Activated naive CD8-positive, alpha-beta T cell treated with anti-CD3 and anti-CD28 coated beads, Interleukin-2, amount 50 U/mL, for 24 hours (primary cell): ENCODE measurements at places on chromosomes 2 and 18.

- no peak for DNase-seq
- H3K27me3 ChIP-seq = no peaks in the 10 kb centered on the region
- H3K4me3 ChIP-seq = no peak overlapping the region
- no peak overlapping the region for H3K27ac ChIP-seq
- H3K36me3 ChIP-seq = no peaks in the 10 kb centered on the region
Measured at GRCh38 chr2:128413014-128413717, 94.5 kb upstream of the HS6ST1 start.

GRCh38 chr2:171814883-171815282 lies 79.2 kb downstream of the SLC25A12 start:
- H3K27ac ChIP-seq = no peak overlapping the region
- H3K4me3 ChIP-seq = no peak overlapping the region
- no peaks in the 10 kb centered on the region for H3K4me1 ChIP-seq
- H3K36me3 ChIP-seq = peaks cover 9% of the 10 kb centered on the region
- no peak for DNase-seq

DNA sequence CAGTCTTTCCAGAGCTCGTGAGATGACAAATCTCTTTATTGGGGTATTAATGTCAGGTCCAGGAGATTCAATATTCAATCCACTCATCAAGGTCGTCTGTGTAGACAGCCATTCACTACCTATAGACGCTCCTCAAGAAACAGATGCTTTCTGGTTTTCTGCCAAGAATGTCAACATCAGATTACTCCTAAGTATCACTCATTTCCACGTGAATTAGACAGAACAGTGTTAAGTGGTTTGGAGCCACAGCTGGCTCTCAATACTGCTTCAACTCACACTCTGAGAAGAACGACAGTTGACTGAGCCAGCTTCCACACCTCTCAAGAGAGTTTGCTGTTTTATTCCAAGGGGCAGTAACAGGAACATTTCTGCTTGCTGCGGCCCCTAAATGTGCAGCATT lies 113.5 kb upstream of the NEDD4L start:
- no peaks in the 10 kb centered on the region for H3K36me3 ChIP-seq
- no peak overlapping the region for H3K27ac ChIP-seq
- peaks cover 7% of the 10 kb centered on the region for H3K4me1 ChIP-seq
- H3K27me3 ChIP-seq = peaks cover 2% of the 10 kb centered on the region
- H3K4me3 ChIP-seq = no peak overlapping the region
- no peak for DNase-seq

GRCh38 chr2:168801961-168802858 lies at the start of gene NOSTRIN:
Gene NOSTRIN, plus strand, starts transcription at chr2:168802637. Its CDS starts 10 bp downstream, at chr2:168802647.
- no peak within 1 kb of the TSS for H3K27ac ChIP-seq
- DNase-seq = no peak
- no peaks in the 10 kb centered on the region for H3K27me3 ChIP-seq
- no peaks in the 10 kb centered on the region for H3K4me1 ChIP-seq
- no peak within 1 kb of the TSS for H3K4me3 ChIP-seq

DNA sequence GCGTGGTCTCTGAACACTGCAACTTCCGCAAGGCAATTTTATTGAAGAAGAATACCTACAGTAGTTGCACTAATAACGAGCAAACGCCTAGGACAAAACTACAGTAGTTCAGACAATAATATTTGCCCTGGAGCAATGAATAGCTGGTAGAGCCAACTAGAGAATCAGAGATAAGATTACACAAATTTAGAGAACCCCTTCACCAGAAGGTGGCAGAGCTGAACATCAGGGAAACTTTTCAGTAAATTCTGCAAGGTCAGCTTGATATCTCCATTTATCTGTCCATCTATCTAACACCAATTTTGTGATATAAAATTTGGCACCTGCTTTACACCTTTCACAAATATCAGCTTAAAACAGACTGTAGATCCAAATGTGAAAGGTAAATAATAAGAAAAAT lies 43.8 kb downstream of the CDH19 start:
- H3K4me3 ChIP-seq = no peak overlapping the region
- H3K27ac ChIP-seq = no peak overlapping the region
- H3K27me3 ChIP-seq = no peaks in the 10 kb centered on the region
- no peaks in the 10 kb centered on the region for H3K4me1 ChIP-seq
- H3K36me3 ChIP-seq = no peaks in the 10 kb centered on the region

DNA sequence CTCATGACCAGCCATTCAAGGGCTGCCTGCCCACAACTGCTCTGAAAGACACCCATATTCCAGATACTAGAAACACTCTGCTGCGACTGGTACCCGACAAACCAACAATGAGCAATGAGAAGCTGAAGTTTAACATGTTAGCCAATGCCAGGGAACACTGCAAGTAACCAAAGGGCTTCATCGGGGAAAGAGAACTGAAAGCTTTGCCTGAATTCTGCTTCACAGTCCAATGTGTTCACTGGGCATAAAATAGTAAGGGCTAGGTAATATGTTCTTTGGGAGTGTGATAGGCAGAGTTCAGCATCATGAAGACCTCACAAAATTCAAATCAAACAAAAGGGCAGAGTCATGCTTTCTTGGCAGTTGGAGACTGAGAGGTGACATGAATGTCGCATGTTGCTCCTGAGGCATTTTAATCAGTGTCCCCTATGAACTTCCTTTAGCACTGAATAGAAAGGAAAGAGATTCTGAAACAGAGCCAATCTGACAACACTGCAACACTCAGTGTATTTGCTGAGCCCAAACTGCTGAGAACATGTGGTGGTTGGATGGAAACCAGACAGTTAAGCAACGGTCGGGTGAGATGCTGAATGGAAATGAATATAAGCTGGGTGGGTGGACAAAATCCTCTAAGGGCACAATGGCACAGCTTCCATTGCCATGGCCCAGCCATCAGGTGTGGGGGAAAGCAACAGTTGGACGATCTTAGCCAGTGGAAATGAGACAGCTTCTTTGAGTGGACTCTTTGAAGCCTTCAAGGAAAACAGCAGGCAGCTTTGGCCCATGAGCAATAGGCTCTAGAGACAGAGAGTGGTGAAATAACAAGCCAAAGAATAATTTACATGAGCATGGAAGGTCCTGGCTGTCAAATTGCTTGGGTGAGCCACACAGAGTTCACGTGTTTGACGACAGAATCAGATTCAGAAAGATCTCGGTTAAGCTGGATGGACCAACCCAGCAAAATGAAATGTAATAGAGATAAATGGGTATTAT lies 277.5 kb downstream of the AFF3 start:
- H3K36me3 ChIP-seq = no peaks in the 10 kb centered on the region
- H3K4me1 ChIP-seq = peaks cover 25% of the 10 kb centered on the region
- DNase-seq = no peak
- no peaks in the 10 kb centered on the region for H3K27me3 ChIP-seq
- no peak overlapping the region for H3K4me3 ChIP-seq

GRCh38 chr2:213034585-213034984 lies 116.8 kb downstream of the IKZF2 start:
- no peaks in the 10 kb centered on the region for H3K27me3 ChIP-seq
- peaks cover 59% of the 10 kb centered on the region for H3K4me1 ChIP-seq
- no peak overlapping the region for H3K4me3 ChIP-seq
- peak overlapping the region; percentile 62 for H3K27ac ChIP-seq
- peaks cover 7% of the 10 kb centered on the region for H3K36me3 ChIP-seq

DNA sequence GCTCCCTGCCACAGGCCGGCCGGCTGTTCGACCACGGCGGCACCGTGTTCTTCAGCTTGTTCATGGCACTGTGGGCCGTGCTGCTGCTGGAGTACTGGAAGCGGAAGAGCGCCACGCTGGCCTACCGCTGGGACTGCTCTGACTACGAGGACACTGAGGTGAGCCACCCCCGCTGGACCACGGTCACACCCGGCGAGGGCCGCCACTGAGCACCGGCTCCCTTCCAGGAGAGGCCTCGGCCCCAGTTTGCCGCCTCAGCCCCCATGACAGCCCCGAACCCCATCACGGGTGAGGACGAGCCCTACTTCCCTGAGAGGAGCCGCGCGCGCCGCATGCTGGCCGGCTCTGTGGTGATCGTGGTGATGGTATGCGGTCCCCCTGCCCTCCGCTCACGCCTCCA lies 20.8 kb downstream of the ANO7 start:
- H3K27me3 ChIP-seq = no peaks in the 10 kb centered on the region
- H3K27ac ChIP-seq = no peak overlapping the region
- DNase-seq = no peak
- H3K36me3 ChIP-seq = no peaks in the 10 kb centered on the region

- H3K27me3 ChIP-seq = peaks cover 2% of the 10 kb centered on the region
- no peak overlapping the region for H3K27ac ChIP-seq
- no peaks in the 10 kb centered on the region for H3K4me1 ChIP-seq
- DNase-seq = no peak
Measured at GRCh38 chr2:151995161-151995557, 103.7 kb downstream of the CACNB4 start.
